ENCODE measurements at places on chromosomes 1 and 21.

- H3K36me3 ChIP-seq = no peaks in the 10 kb centered on the region
- no peak for DNase-seq
- H3K27me3 ChIP-seq = peaks cover 100% of the 10 kb centered on the region
- H3K27ac ChIP-seq = no peak overlapping the region
These were observed 15.0 kb downstream of the TNFRSF25 start for GRCh38 chr1:6450943-6451373.

- no peaks in the 10 kb centered on the region for H3K36me3 ChIP-seq
- peak; percentile 33 for DNase-seq
- peaks cover 2% of the 10 kb centered on the region for H3K4me1 ChIP-seq
- no peak overlapping the region for H3K27ac ChIP-seq
These were observed 6.9 kb upstream of the PLA2G2D start for GRCh38 chr1:20126041-20126805.

DNA sequence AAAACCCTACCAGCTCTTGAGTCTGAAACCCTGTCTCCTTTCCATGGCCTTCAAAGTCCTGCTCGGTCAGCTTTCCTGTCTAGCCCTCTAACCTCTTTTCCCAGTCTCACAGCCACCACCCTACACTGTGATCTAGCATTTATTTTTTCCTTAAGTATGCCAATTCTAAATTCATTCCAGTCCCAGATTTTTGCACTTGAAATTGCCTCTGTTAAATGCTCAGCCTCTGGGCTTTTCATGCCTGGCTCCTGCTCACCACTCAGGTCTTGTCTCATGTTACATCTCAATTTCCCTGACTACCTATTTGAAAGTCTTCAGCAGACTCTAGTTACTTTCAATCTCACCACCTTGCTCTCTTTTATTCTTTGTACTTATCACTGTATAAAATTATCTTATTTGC, 176.2 kb downstream of the ADGRL4 start:
- DNase-seq = no peak
- H3K27ac ChIP-seq = no peak overlapping the region
- H3K36me3 ChIP-seq = no peaks in the 10 kb centered on the region
- no peak overlapping the region for H3K4me3 ChIP-seq

GRCh38 chr1:59973719-59974118, 47.1 kb upstream of the CYP2J2 start:
- H3K4me1 ChIP-seq = no peaks in the 10 kb centered on the region

GRCh38 chr1:52670604-52671003, 27.5 kb downstream of the COA7 start:
- no peak for DNase-seq
- H3K27me3 ChIP-seq = no peaks in the 10 kb centered on the region
- no peaks in the 10 kb centered on the region for H3K4me1 ChIP-seq
- H3K27ac ChIP-seq = no peak overlapping the region
- H3K4me3 ChIP-seq = no peak overlapping the region
- no peaks in the 10 kb centered on the region for H3K36me3 ChIP-seq

DNA sequence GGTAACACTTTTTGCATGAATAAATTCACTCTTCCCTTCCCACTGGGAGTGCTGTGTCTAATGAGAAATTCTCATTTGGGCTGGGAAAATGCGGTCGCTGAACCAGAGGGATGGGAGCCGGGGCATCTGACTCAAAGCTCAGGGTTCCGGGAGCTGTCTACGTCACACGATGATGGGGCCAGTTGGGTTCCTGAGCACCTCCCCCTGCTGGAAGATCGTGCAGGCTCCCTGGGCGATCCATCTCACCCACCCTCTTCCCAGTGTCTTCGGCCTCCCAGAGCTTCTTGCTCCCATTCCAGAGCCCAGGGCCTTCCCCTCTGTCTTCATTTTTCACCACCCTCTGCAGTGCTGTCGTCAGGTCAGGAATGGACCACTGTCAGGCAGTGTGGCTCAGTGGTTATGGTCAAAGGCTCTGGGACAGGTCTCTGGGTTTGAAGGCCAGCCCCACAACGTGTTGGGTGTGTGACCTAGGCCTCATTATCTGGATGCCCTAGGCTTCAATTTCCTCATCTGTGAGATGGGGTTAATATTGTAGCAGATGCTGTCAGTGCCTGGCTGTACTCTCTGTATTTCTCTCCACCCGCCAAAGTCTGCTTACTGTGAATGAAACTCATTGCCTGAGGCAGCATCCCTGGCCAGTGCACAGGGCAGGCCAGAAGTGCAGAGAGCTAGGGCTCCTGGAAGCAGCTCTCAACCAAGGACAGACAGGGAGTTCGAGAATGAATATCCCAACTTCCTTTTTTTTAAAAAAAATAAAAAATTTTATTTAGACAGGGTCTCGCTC, 31.8 kb downstream of the IGSF21 start:
- no peak overlapping the region for H3K4me3 ChIP-seq
- DNase-seq = no peak
- H3K27ac ChIP-seq = no peak overlapping the region
- no peaks in the 10 kb centered on the region for H3K4me1 ChIP-seq
- peaks cover 40% of the 10 kb centered on the region for H3K27me3 ChIP-seq

- no peaks in the 10 kb centered on the region for H3K27me3 ChIP-seq
- no peaks in the 10 kb centered on the region for H3K36me3 ChIP-seq
- no peak for DNase-seq
- no peaks in the 10 kb centered on the region for H3K4me1 ChIP-seq
- no peak overlapping the region for H3K4me3 ChIP-seq
These were observed 356.4 kb upstream of the ESRRG start for GRCh38 chr1:217079584-217079983.

DNA sequence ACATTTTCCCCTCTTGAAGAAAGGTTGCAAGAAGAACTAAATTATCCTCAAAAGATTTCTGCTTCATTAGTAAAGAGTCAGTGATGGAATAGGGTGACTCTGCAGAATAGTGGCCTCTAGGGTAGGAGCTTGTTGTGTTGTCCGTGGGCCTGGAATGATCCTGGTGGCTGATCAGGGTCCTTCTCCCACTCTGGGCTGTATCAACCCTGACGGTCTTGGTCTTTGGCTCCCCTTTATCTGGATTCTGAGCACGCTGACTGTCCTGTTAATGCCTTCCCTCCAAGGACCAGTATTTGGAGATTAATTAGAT, 36.9 kb upstream of the SRRM1 start:
- no peak for DNase-seq
- no peak overlapping the region for H3K4me3 ChIP-seq
- H3K36me3 ChIP-seq = no peaks in the 10 kb centered on the region
- no peaks in the 10 kb centered on the region for H3K27me3 ChIP-seq

GRCh38 chr1:241963722-241964121, 6.2 kb downstream of the BECN2 start:
- no peaks in the 10 kb centered on the region for H3K36me3 ChIP-seq
- no peak for DNase-seq
- H3K4me3 ChIP-seq = no peak overlapping the region
- H3K27ac ChIP-seq = no peak overlapping the region
- no peaks in the 10 kb centered on the region for H3K27me3 ChIP-seq
- H3K4me1 ChIP-seq = no peaks in the 10 kb centered on the region

DNA sequence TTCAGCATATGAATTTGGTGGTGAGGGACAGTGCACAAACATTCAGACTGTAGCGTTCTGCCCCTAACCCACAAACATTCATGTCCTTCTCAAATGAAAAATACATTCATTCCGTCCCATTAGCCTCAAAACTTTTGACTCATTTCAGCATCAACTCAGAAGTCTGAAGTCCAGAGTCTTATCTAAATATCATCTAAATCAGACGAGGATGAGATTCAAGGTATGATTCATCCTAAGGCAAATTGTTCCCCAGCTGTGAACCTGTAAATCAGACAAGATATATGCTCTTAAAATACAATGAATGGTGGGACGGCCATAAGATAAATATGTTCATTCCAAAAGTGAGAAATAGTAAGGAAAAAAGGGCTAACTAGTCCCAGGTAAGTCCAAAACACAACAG, 1195.6 kb upstream of the ADGRL4 start:
- H3K4me1 ChIP-seq = no peaks in the 10 kb centered on the region
- DNase-seq = no peak
- H3K4me3 ChIP-seq = no peak overlapping the region
- no peaks in the 10 kb centered on the region for H3K36me3 ChIP-seq
- H3K27me3 ChIP-seq = no peaks in the 10 kb centered on the region

- H3K27me3 ChIP-seq = no peaks in the 10 kb centered on the region
- H3K4me1 ChIP-seq = peaks cover 78% of the 10 kb centered on the region
- H3K27ac ChIP-seq = peak overlapping the region; percentile 92
These were observed 81.3 kb upstream of the LYST start for GRCh38 chr1:235947989-235948388.

GRCh38 chr1:221779771-221780170, 37.9 kb upstream of the DUSP10 start:
- no peak overlapping the region for H3K27ac ChIP-seq
- no peak overlapping the region for H3K4me3 ChIP-seq
- peaks cover 36% of the 10 kb centered on the region for H3K4me1 ChIP-seq
- DNase-seq = no peak

- peak overlapping the region; percentile 49 for H3K27ac ChIP-seq
- peaks cover 30% of the 10 kb centered on the region for H3K4me1 ChIP-seq
- DNase-seq = no peak
These were observed 64.6 kb upstream of the WDR26 start for GRCh38 chr1:224499204-224499603.

DNA sequence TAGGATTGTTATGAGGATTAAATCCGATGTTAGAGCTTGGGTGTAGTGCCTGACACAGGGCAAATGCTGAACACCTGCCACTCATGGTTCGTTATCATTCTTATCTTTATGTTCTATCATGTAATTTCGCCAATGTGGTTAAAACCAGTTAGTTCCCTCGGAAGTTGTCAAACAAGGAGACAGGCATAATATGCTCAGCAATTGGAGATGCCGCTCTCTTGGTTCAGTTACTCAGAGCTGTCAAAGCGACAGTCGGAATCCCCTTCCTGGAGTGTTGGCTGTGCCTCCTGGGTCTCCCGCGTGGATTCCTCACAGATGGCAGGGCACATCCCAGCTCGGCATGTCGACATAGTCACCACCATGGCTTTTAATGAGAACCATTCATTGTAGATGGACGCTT, 192.2 kb downstream of the ROR1 start:
- H3K27ac ChIP-seq = no peak overlapping the region
- no peaks in the 10 kb centered on the region for H3K27me3 ChIP-seq
- H3K4me3 ChIP-seq = no peak overlapping the region
- H3K36me3 ChIP-seq = no peaks in the 10 kb centered on the region

Measured in left lung (tissue), 14 donors.